ENCODE measurements at places on chromosomes 1 and 21.

- no peak for DNase-seq
Observed at GRCh38 chr1:204271970-204272369, 58.2 kb upstream of the GOLT1A start.

DNA sequence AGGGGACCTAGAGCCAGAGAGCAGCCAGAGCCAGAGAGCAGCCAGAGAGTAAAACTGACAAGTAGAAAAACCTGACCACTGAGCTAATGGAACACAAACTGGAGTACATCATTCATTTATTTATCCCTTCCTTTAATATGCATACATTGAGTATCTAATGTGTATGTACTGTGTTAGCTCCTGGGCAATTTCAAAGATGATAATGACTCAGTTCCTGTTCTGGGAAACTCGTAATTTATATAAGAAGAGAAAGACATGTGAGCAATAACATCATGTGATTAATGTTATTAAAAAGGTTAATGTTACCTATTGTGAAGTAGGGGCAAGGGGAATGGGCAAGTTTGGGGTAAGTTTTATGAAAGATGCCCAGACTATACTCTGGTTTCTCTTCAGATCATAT is 199.9 kb downstream of the TNR start:
- no peak for DNase-seq

DNA sequence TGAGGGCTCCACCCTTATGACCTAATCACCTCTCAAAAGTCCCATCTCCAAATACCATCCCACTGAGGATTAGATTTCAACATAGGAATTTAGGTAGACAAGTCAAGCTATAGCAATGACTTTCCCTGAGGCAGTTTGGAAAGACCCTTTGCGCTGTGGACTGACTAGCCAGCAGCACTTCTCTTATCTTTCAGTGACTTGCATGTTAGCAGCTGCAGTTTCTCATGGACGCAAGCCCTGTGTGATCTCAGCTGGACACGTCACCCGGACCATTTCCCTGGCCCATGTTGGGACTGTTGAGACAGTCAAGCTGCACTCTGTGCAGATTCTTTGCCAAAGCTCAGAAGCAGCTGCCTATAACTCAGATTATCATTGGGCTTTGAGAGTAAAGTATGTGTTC is 408.1 kb upstream of the USP24 start:
- no peak for DNase-seq

DNA sequence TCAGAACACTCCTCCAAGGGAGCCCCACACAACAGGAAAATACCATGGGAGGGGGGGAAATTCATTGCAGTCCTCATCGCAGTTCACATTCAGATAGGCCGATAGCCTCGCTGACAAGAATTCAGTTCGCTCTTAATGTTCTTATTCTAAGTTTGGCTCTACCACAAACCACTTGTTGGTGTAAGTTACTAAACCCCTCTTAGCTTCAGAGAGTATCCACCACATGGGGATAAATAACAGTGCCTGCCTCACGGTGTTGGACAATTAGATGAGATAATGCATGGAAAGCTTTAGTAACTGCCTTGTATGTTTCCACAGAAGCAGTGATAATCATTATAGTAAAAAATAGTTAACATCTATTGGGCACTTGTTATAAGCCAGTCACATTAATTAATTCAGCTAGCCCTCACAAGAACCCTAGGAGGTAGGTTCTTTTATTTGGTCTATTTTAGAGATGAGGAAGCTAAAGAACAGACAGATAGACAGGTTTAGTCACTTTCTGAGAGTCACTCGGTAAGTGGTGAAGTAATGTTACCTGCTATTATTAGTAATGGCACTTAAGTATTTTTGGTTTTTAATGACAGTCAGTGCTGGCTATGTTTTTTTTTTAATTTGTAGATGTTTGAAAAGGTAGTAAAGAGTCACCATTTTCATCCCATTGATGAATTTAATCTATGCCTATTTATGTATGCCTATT is 10.1 kb downstream of the VAV3 start:
- DNase-seq = no peak

DNA sequence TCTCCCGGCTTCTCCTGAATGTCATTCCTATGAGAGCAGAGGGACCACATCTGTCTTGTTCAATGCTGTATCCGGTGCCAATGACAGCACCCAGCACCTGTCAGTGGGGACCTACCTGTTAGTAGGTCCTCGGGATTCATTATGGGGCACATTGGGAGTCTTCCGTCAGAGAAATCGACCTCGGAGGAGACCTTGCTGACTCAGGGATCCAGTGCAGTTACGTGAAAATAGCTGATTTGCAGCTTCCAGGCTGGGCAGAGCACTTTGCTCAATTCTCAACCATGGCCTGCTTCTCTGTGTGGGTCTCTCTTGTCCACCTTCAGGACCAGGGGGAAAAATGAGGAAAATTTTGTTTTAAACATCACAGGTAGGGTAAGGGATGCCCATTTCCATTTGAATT is 130.2 kb downstream of the PRDM2 start:
- DNase-seq = no peak

GRCh38 chr1:33429856-33430691 is 821 bp downstream of the PHC2 start:
- DNase-seq = no peak

DNA sequence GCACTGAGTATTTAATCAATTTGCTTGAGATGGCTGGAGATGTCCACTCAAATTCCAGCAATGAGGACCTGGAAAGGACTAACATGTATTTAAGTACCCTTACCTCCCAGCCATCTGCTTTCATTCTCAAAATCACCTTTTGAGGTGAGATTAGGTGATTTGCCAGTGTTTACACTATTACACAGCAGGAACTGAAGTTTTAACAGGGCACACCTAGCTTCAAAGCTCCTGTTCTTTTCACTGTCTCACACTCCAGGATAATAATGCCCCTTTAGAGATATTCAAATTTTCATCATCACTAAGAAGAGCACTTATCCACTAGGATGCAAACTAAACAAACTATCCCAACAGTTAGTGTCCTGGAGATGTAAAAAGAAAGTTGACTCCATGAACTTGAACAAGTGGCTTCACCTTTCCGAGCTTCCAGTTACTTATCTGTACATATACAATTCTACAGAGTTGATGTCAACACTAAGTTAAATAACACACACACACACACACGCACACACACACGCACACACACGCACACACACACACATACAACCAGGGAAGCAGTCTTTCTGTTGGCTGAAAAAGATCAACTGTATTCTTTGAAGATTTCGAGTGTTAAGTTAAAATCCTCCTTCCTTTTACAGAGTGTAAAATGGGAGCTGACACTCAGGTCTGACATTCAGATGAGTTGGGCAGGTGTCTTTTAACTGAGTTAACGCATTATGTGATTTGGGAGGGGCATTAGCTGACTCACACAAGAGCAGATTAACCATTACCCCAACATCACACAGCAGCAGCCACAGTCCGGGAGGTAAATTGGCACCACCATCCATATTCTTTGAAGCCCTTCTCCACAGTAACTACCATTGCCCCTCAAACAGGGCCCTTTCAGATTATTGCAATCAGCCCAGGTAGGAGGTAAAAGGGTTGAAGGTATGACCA is 15.5 kb upstream of the JAK1 start:
- DNase-seq = no peak

DNA sequence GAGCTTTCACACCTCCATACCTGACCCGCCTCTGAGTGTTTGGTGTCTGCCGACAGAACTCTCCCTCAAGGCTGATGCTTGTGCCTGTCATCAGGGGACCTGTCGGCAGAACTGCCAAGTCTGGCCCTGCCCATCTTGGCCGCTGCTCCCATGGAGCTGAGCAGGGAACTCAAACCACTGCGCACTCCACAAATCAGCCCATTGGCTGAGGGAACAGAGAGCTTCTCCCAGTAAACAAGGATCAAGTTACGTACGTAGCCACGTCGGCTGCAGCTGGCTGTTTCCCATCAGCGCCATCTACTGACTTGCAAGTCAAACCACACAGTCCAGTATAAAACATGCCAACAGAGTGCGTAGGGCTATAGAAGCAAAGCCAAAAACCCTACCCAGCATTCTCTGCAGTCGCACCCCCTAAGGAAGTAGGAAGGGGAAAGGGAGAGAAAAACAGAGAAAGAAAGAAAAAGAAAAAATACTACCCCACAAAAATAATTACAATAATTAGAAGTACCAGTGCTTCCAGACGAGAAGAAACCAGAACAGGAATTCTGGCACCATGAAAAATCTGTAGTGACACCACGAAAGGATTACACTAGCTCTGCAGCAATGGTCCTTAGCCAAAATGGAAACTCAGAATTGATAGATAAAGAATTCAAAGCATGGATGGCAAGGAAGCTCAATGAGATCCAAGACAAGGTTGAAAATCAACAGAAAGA is 13.1 kb downstream of the KRTAP13-1 start:
- DNase-seq = no peak

Measured in naive thymus-derived CD4-positive, alpha-beta T cell (primary cell).